ENCODE measurements at places on chromosomes 2 and 18.

DNA sequence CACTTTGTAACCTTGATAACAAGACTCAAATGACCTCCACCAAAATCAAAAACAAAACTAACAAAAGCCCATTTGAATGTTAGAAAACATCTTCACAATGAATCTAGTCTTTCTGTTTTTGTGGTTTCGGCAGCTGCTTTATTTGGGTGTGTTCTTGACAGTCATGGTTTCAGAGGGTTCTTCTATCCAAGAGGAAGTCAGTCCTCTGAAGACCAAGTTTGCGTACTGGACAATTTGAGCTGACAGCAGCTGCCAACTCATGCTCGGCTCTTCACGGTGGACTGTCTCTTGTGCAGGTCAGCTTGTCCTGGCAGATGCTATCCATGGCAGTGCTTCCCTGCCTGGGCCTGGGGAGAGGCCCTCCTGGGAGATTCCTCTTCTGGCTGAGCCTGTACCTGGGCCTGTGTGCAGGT is 91.0 kb downstream of the TMEM17 start:
- DNase-seq, result no peak

DNA sequence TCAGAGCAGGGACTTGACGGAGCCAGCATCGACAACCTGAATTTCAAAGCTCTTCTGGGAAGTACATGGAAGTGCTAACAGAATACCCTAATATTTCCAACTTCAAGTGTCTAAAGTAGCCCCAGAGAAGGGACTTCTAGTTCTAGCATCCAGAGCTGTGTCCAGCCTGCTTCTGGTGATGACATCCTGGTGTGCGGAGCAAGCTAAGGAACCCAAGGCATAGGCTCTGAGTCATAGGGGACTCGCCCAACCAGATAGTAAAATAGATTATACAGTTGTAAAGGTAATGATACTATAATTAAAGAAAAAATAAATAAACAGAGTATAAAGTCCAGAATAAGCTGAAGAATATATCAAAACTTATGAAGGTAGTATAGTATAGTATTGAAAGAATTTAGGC is 108.1 kb upstream of the SERPINE2 start:
- DNase-seq, result no peak

DNA sequence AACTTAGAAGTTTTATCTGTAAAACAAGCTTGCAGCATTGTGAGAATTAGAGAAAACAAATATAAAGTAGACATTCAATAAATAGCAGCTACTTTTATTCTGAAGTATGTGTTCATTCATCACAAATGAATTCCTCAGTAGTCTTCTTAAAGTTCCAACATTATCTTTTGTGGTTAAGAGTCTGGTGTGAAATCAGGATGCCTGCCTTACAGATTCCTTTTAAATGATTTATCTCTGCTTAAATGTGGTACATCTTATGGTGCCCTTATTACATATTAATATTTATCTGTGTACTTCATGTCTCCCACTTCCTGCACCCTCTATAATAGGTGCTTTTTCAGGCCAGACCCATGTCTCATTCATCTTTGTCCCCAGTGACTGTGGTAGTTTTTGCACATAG is 595.0 kb downstream of the STK39 start:
- no peak for DNase-seq

- DNase-seq, result no peak
Measured at GRCh38 chr2:190698895-190699294, 50.0 kb downstream of the NAB1 start.

DNA sequence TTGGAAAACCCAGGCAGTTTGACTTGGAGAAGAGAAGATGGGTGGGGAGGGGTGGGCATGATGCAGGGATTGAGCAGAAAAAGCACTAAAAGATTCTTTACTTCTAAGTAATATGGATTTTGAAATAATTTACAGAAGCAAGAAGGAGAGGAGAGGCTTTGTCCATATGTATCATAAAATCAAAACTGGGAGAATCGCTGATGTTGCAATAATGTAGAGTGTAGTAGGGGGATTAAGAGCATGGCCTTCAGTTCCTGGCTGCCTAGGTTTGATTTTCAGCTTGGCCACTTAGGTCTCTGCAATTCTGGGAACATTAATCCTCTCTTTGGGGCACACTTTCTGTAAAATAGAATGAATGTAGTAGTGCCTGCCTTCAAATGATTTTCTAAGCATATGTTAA is 1760.4 kb upstream of the CELF4 start:
- no peak for DNase-seq

GRCh38 chr2:224381521-224382279 is 20.2 kb downstream of the FAM124B start:
- no peak for DNase-seq

DNA sequence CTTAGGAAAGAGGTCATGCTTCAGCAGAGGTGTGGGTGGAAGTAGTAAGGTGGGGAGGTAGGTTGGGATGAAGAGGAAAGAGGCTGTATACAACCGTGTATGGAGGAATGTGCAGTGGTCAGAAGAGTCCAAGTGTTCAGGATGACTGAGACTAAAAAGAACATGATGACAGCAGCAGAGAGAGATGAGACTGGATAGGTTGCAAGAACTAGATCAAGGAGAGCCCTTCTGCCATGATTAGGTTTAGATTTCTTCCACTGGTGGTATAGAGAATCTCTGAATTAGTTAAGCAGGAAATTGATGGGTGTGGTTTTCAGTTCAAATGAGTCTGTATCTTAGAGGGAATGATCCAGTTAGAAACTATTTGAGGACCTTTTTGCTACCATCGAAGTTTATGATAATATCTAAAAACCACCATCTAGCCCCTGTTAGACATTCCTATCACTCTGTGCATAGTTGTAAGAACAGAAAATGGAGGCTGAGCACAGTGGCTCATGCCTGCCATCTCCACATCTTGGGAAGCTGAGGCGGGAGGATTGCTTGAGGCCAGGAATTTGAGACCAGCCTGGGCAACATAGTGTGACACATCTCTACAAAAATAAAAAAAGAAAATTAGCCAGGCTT is 221.0 kb downstream of the LTBP1 start:
- no peak for DNase-seq

- no peak for DNase-seq
Measured at GRCh38 chr18:10050956-10051355, 137.1 kb downstream of the VAPA start.

All from activated T-cell treated with anti-CD3 and anti-CD28 coated beads, Interleukin-2, amount 50 U/mL, for 72 hours (primary cell).